GM06990 (cell line): ENCODE measurements at places on chromosomes 1 and 21.

GRCh38 chr1:109890115-109890953 is 20.3 kb upstream of the CSF1 start:
- no peak for DNase-seq

- DNase-seq = peak; percentile 11
Measured at GRCh38 chr1:199551967-199552565, 475.4 kb upstream of the NR5A2 start.

GRCh38 chr1:168340781-168341482 is 60.3 kb downstream of the TBX19 start:
- DNase-seq = peak; percentile 8

DNA sequence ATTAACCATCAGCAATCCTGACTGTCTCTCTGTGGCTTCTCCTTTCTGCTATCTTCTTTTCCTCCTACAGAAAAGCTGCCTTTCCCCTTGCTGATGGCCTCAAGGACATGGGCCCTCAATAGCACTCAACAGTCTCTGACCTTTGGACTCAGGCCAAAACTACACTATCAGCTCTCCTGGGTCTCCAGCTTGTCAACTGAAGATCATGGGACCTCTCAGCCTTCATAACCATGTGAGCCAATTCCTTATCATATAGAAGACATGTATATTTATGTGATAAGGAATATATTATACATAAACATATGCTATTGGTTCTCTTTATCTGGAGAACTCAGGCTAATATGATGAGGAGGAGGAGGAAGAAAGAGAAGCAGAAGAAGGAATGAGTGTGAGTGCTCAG is 91.8 kb upstream of the GJB5 start:
- no peak for DNase-seq

GRCh38 chr1:33358795-33359503 is 38.1 kb upstream of the A3GALT2 start:
- no peak for DNase-seq
